ENCODE measurements at places on chromosomes 1 and 21. TPM values are rescaled to one million over a fixed set of nuclear protein-coding genes. Genes with fewer than 3 reads are reported as not detected.

The SPRR3 gene
- total RNA-seq = not detected

The CR2 gene
- total RNA-seq = not detected

The ZMYND12 gene
- not detected for total RNA-seq

The TRIM67 gene
- total RNA-seq = not detected

The AKIRIN1 gene
- total RNA-seq = 77.3 TPM

DNA sequence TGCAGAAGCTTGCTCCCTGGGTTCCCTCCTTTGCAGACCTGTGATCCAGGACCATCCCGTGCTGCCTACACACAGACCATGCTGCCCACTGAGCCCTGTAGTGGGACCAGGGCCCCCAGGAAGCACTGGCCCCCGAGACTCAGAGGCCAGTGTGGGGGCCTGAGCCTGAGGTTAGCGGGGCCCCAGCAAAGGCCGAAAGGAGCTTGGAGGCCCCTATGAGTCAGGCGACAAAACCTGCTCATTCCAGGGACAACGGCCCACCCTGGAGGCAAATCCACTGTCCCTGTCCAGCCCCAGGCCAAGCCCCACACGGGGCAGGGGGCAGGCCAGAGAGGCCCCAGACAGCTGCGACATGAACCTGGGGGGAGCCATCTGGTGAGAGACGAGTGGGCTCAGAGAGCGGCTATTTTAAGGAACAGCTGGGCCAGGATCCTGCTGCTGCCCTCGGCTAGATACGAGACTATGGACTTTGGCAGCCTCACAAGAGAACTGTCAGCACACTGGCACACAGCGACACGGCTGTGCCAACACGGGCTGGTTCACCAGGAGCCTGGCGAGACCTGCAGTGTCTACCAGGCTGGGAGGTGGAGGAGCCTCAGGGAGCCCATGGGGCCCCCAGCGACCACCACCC lies 74.7 kb downstream of the ARHGEF16 start:
- peak; percentile 27 for DNase-seq

GRCh38 chr1:9413877-9414213 lies 121.2 kb downstream of the SPSB1 start:
- DNase-seq = no peak

- peak; percentile 48 for DNase-seq
Observed at GRCh38 chr21:21101911-21102310, 103.7 kb downstream of the NCAM2 start.

DNA sequence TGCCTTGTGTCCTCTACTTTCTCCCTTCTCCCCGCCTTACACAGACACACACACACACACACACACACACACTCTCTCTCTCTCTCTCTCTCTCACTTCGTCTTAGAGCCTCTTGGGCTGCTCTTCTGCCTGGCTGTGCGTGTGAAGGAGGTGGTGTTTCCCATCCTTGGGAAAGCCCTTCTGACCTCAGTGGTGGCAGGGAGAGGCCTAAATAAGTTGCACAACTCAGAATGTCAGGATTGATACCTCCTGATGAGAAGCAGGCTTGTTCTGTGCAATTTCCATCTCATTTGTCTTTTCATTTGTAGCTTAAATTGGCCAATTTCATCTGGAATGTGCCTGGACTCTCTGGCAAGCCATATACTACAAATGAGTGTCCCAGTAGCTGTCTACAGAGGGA lies 25.0 kb downstream of the LRRN2 start:
- DNase-seq = no peak

DNA sequence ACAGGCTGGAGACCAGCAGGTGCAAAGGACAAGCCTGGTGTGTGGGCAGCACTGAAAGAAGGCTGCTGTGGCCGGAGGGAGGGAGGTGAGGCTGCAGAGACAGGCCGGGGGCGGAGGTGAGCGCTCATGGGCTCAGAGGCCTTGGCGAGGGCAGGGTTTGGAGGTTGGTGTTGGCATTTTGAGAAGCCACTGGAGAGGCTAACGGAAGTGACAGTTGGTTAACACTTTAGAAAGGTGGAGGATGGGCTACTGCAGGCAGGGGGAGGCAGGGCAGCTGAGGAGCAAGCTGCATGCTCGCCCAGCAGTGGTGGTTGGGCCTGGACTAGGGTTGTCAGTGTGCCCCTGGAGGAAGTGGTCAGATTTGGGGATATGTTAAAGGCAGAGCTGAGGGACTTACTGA lies 37.5 kb downstream of the QSOX1 start:
- DNase-seq = no peak

DNA sequence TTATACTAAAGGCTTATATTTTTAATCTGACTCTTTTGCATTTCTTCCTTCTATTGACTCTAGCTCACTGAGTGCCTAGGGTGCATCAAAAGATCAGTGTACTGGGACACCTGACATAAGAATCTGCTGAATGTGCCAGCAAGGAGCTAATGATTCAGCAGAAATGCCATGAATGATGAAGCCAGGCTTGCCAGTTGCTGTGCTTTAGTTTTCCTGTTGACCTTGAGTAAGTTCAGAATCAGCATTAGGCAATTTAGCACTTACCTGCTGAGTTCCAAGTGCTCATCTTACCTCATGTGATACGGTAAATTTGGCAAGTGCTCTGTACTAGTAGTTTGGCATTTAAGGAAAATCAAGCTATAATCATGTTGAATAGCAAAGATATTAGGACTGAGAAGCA lies 523.2 kb upstream of the B3GALT2 start:
- DNase-seq = no peak

DNA sequence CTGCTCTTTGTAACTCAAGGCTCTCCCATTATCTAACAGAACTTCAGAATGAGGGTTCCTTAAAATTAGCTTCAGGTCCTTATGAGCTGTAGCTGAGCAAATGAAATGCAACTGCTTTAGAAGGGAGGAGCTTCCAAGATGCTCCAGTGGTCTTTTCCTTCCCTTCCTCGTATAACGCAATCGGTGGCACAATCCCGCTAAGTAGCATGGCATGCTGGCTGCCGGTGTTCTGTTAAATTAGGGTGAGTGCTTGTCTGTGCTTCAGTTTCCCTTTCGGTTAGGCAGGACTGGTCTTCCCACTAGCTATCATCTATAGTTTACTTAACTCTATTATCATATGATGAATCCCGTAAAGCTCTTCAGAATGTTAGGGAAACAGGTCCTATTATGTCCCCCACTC lies 917 bp downstream of the KIAA0040 start:
- no peak for DNase-seq

DNA sequence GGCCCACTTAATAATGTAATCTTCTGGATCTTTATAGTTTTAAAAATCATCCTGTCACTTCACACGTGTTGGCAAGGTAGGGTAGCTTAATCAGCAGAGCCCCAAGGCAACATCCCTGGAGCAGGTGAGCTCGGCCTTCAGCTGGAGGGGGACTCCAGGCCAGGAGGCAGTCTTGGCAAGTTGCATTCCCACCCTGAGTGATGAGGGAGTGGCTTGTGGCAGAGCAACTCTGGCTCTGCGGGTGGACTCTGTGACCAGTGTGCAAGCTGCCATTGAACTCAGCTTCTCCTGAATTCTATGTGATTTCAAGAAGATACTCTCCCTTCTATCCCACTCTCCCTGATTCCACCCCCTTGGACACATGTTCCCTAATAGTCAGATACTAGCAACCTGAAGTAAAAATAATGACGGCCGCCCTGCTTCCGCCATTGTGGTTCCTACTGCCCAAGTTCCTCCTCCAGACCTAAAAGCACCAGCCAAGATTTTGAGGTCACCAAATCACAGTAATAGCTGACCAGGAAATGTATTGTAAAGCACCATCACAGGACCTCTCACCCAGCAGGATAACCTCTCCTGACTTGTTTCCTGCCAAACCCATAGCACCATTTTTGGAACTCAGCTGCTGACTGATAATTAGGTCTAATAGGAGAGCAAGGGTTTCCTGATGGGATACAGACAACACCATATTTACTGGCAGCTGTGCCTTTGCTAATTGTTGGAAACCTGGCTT lies 11.5 kb upstream of the LYST start:
- no peak for DNase-seq

DNA sequence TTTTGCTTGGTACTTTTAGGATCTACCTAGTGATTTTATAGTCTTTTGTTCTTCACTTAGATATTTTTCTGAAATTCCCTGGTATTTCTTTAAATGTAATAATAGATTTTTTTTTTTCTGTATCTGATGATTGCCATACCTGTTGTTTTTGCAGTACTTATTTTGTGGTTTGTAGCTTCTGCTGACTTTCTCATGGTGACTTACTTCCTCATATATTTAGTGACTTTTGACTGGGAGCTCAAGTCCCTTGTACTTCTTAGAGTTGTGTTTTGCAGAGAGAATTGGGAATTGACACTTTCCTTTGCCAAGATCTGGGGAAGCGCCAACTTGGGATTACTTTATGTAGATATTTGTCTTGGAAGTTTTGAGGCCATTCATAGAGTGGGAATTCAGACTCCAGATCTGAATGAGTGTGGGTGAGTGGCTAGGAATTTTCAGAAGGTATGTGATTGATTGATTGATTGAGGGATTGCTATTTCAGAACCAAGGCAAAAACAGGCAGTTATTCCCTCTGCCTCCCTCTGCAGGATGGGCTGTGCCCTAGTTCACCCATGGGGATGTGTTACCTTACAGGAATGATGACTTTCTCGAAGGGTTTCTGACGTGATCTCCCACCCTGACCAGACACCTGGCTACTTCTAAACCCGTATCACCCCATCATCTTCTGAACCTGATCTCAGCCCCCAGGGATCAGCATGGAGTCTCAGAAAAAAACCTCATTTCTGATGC lies 219.5 kb downstream of the URB2 start:
- DNase-seq = no peak

- no peak for DNase-seq
Observed at GRCh38 chr1:109732390-109732881, 8.4 kb downstream of the GSTM3 start.

DNA sequence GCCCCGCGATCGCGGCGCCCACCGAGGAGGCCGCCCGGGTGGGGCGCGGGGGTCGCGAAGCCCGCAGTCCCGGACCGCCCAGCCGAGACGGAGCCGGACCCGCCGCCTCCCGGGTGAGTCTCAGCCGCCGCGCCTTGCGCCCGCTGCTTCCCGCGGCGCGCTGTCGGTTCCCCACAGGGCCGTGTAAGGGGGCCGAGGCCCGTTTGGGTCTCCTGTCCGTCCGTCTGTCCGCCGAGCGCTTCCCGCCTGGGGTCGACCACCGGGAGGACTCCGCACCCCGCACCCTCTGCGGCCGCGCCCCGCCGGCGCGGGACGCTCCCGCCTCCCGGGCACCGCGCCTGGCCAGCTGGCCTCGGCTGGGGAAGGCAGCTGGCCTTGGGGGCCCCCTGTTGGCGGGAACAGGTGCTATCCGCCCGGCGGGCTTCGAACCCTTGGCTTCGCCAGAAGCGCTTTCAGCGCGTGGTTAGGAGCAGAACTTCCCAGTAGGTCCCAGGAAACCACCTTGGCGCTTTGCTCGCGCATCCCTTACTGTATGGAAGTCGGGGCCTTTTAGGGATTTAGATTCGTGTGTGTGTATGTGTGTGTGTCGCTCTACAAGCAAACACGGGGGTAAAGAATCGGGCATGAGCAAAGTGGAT lies 414 bp downstream of the TMEM51 start:
- DNase-seq = peak; percentile 69

DNA sequence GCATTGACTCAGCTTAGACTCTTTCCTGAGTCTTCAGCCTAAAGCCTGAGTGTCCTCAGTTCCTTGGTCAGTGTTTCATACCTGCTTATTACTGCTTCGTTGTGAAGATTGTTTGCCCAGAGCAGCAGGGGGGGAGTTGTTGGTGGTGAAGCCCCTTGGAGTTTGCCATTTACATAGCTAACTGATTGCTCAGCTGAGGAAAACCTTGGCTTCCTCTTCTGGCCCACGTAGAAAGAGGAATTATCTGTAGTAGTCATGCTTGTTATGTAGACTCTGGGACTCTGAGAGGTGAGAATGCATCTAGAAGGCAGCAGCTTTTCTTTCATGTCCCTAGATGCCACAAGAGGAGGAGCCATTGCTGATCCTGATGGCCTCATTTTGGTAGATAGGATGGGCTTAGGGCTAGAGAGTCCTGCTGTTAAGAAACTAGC lies 125.9 kb downstream of the MAST2 start:
- DNase-seq = peak; percentile 87

GRCh38 chr1:86382878-86383277 lies 13.2 kb downstream of the ODF2L start:
- DNase-seq = no peak

GRCh38 chr1:58406301-58407071 lies 140.0 kb downstream of the OMA1 start:
- DNase-seq = no peak

DNA sequence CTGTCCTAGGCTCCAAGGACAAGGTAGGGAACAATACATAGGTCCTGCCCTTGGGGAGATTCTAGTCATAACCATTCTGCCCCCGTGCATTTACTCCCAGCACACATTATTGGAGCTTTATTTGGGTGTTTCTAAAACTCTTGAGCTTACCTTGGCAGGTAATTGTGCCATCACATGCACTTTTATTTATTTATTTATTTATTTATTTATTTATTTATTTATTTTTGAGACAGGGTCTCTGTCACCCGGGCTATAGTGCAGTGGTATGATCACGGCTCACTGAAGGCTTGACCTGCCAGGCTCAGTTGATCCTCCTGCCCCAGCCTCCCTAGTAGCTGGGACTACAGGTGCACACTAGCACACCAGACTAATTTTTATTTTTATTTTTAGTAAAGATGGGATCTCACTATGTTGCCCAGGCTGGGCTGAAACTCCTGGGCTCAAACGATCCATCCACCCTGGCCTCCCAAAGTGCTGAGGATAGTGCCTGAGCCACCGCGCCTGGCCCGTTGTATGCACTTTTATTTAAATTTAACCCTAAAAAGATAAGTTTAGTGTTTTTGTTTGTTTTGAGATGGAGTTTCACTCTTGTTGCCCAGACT lies 9.2 kb downstream of the AGMAT start:
- DNase-seq = no peak

DNA sequence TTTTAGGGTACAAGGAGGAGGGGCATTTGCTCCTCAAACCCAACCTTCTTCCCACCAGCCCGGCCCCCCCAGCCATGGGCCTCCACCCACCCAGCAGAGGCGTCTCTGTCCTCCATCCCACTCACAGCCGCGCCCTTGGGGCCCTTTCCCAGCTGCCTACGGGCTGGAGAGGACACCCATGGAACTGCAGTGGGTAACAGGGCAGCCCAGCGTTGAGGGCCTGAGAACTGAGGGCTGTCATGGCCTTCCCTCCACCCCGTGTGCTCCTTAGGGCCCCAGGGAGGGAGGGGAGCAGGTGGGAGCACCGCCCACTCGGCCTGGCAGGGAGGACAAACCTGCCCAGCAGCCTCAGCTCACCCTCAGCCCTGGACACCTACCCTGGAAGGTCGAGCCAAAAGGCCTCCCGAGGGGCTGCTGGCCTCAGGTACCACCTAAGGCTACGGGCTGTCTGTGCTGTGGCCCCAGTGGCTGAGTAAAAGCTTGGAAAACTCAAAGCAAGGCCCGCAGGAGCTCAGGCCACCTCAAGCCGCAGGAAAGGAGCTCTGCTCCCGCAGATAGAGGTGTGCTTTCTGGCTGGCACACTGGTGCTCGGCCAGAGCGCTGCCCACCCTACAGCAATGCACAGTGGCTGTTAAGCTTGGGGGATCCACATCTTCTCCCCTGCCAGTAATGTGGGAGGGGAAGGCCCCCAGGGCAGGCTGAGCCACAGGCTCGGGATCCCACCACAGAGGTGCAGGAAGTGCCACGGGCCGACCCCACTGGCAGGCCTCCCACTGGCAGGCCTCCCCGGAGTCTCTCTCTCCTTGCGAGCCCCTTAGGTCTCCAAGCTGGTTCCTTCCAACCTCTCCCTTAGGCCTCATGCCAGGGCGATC lies 2.2 kb upstream of the ARHGEF16 start:
- DNase-seq = no peak

- peak; percentile 64 for DNase-seq
Observed at GRCh38 chr21:36097427-36098181, 27.8 kb downstream of the CBR1 start.
